MM.1S (cell line): ENCODE measurements at places on chromosomes 2 and 18.

DNA sequence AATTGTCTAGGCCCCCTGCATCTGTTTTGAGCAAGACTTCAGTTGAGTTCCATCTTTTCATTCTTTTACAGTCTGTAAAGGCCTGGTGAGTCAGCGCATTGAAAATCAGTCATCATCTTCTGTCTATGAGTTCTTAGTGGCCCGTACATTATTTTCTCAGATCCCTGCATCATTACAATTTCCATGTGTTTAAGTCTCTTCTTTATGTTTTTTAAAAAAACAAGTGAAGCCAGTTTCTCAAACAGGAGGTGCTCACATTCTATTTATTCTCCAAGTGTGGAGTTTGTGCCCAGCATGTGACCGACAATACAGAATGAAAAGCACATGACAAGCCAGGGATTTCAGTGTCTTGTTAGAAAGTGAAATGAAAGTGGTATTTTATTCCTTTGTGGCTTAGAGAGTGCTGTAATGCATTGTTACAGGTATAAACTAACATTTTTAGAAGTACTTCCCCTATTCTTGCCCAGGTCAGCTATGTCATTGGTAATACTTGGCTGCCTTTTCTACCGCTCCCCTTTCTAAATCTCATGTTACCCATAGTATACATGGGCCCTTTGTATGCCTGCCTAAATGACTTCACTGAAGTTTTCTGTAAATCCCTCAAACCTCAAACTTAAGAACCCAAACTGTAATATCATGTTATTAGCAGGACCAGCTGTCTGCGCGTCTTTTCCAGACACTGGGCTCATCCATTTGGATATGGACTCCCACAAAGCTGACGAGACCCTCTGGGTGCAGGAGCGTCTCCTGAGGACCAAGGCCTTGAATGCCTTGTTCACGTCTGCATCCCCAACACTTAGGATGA lies 67.6 kb downstream of the FEZ2 start:
- DNase-seq, result no peak

DNA sequence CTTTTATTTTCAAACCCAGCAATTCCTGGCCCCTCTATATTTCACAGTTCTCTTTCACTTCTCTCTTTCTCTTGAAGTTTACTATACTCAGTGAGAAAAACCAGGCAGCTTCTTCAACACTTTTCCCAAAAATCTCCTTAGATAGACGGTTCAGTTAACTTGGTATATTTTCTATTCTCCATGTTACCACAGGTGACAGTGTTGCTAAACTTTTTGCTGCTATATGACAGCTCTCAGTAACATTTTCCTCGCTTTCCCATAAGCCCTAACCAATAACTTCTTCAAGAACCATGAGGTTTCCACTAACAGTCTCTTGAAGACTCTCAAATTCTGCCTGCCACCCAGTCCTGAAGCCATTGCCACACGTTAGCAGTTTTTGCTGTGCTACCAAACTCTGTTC lies 45.8 kb downstream of the CYBRD1 start:
- no peak for DNase-seq

DNA sequence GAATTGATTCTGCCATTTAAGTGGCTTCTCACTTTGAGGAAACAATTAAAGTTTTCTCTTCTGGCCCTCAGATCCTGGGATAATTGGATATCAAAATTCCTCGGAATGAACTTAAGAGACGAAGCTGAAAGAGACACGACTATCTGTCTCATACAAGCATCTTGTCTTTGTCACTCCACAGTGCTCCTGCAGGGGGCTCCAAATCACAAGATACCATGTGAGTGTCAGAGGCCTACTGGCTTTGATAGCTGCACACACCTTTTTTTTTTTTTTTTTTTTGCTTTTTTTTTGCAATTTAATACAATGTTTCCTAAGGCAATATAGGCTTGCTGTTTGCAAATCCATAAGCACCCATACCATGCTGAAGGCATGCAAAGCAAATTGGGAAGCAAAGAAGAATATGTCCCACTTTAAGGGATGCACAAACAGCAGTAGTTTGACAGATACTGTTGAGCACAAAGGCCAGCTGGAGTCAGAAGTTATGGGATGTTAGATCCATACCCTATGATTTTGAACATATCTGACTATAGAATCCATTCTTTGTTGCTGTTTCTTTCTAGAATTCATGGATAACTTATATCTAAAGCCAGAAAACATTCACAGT lies 109.0 kb upstream of the CBLN2 start:
- peak; percentile 74 for DNase-seq

DNA sequence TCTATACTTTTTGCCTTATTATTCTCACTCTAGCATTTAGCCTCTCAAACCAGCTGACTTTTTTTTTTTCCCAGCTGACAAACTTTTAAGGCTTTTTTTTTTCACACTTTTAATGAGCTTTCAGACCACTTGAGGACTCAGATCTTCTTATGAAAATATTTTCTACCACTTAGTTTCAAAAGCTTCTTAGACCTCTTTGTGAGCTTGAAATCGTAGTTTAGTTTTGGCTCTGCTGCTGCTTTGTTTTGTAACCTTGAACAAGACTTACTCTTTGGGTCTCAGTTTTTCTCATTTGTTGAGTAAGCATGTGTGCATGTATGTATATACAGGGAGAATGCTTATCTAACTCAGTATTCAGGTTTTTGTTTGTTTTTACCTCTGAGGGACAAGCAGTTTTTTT lies 3.5 kb downstream of the NBEAL1 start:
- DNase-seq, result peak; percentile 25

DNA sequence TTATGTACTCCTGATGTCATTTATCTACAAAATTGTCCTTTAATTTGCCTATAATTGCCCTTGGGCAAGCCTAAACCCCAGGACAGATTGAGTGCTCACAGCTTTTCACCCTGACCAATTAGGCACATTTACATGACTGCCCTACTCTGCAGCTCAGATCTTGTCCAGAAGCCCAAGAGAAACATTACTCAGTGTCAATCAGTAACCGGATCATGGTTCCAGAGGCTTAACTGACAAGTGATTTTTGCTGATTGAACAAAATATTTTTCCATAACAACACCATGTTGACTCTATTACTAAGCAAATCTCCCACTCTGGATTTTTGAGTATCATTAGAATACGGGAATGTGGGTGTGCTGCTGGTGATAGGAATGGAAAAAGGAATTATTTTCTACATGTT lies 465.4 kb upstream of the TNP1 start:
- no peak for DNase-seq

DNA sequence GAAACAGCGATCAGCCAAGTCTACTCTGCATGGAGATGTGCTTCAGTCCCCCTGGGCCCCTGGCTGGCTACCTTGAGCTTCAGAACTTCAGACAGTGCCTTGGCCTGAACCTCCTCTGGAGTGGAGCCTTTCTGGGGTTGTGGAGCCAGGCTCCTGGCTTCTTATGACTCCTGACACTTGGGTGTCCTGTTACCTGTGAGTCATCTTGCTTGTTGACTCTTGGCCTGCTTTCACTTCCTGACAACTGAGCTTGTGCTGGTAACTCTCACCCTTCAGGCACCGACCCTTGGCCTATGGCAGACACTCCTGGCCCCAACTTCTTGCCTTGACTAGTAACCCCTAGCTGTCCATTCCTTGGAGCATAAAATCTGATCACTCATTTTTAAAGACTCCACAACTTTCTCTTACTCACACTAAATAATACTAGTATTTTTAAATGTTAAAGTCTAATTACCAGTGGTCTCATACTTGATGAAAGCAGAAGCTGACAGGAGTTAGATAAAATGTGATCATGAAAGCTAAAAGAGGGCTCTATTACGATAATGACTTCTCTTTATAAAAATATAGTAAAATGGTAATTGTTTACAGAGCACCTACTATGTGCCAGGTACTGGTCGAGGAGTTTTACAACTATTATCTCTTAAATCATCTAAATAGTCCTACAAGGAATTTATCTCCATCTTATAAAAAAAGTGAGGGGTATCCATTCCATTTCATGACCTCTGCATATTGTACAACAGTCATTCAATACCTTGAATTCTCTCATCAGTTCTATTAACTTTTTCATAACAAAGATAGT lies 46.3 kb upstream of the VIT start:
- peak; percentile 48 for DNase-seq

DNA sequence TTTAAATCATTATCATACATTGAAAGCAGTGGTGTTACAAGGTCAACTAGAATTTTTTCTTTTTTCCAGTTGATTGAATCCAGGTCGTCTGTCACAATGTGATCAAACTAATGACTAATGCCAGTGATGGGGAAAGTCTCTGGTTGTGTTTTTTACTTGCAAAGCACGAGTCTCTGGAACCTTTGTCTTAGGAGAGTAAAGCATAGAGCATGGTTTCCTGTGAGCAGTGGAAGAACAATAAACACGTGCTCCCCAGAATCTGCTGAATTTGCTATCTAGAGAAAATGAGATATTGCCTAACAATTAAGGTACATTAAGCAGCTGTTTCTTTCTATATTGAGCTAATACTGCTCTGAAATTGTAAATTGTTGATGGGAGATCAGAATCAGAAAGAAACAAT lies 1332.4 kb upstream of the TMEFF2 start:
- peak; percentile 69 for DNase-seq
